Thoracic aorta (tissue), 2 donors: ENCODE measurements at places on chromosomes 7 and 10.

DNA sequence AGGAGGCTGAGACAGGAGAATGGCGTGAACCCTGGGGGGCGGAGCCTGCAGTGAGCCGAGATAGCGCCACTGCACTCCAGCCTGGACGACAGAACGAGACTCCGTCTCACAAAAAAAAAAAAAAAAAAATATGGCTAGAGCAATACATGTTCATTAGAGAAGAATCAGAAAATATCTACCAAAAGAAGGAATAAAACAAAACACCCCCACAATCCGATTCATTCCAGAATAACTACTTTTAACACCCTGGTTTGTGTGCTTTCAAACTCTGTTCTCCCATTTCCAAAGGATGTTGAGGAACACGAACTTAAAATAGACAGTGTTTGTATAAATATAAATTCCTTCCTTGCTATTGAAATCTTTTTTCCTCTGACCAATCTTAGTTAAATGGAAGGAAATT is 6.5 kb downstream of the PDSS1 start:
- no peak for DNase-seq

- no peak for DNase-seq
These were observed 73.6 kb downstream of the AHCYL2 start for GRCh38 chr7:129298268-129298893.

DNA sequence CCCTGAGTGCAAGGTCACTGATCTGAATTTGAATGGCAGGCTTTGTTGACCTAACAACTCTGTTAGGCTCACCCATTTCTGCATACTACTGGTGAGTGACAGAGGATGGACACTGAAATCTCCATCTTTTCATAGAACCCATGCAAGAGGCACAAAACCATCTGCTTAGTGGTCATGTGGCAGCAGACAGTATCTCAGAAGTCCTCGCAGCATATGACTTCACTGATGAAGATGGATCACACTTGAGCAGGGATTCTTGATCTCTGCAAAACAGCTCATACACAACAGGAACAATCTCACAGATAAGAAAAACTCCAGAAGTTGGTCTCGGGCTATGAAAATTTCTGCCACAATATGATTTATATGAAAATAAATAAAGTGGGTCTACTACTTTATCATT is 487.9 kb downstream of the KCNMA1 start:
- DNase-seq = no peak

DNA sequence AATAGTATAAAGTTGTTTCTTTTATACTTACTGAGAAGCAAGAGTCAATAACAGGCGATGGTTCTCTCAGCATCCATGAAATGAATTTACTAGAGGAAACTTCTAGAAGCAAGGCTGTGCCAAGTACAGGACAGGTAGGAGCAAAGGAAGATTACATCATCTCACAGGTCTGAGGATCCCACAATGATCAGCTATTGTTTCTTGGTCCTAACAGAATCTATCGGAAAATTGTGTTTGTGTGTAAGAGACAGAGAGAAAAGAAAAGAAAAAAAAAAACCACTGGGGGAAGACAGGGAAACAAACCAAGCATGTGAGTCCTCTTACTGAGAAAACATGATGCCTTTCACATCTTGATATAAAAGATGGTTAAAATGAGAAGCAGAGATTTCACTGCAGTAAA is 535.0 kb upstream of the NRP1 start:
- DNase-seq = no peak

DNA sequence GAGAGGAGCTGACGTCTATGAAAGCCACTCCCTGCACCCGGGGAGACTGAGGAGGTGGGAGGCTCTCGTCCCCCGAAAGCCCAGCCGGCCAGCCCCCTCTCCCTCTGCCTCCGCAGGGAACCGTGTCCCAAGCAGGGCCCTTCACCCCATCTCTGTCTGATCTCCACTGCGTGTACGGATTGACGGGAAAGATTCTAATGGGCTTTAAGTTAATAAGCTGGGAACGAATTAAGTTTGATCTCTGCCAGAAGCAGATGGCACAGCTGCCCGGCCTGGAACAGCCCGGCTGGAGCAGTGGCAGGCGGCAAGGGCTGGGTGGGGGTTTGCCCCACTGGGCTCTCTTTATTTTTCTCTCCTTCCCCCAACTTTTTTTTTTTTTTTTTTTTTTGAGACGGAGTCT is 6.1 kb upstream of the SLC29A4 start:
- DNase-seq = no peak

GRCh38 chr7:55552320-55553023 is 19.8 kb downstream of the VOPP1 start:
- DNase-seq = peak; percentile 50

GRCh38 chr10:127826154-127826725 is 66.5 kb downstream of the CLRN3 start:
- DNase-seq = no peak

DNA sequence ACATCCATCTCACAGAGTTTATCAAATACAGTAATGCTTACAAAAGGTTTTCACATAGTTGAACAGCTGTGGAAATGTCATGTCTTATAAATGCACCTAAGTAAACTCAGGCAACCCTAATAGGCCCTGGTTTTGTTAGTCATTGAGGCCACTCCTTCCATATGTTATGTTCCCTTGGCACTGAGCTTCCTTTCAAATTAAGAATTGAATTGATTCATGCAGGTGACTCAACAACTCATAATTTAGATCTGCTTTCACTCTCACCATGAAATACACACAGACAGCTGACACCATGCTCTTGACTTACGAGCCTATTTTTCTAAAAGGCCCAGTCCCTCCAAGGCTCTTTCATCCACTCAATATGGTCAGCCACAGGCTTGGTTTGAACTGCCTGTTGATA is 476.9 kb downstream of the KCNMA1 start:
- DNase-seq = no peak

DNA sequence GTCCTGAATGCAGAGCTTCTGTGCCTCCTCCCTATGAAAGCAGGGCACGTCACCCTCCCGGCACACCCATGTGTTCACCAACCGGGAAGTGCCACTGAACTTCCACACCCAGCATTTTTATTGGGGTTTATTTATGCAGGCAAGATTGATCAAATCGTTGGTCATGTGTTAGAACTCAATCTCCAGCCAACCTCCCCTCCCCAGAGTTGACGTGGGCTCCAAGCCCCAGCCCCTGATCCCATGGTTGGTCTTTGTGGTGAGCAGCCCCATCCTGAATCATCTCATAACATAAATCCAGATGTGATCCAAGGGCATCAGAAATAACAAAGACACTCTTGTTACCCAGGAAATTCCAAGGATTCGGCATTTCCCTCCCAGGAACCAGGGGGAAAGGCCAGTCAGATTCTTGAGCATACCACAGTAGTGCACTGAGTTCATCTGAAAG is 151.2 kb downstream of the TPST1 start:
- DNase-seq = no peak

- DNase-seq = no peak
These were observed 6.1 kb downstream of the CYP2W1 start for GRCh38 chr7:988963-989529.

GRCh38 chr10:70602665-70603448 is at the start of gene PRF1:
Gene PRF1, minus strand, starts transcription at chr10:70602741. Its CDS starts 1,839 bp downstream, at chr10:70600902.
- DNase-seq = no peak

GRCh38 chr10:33031815-33032653 is 74.0 kb upstream of the ITGB1 start:
- no peak for DNase-seq

DNA sequence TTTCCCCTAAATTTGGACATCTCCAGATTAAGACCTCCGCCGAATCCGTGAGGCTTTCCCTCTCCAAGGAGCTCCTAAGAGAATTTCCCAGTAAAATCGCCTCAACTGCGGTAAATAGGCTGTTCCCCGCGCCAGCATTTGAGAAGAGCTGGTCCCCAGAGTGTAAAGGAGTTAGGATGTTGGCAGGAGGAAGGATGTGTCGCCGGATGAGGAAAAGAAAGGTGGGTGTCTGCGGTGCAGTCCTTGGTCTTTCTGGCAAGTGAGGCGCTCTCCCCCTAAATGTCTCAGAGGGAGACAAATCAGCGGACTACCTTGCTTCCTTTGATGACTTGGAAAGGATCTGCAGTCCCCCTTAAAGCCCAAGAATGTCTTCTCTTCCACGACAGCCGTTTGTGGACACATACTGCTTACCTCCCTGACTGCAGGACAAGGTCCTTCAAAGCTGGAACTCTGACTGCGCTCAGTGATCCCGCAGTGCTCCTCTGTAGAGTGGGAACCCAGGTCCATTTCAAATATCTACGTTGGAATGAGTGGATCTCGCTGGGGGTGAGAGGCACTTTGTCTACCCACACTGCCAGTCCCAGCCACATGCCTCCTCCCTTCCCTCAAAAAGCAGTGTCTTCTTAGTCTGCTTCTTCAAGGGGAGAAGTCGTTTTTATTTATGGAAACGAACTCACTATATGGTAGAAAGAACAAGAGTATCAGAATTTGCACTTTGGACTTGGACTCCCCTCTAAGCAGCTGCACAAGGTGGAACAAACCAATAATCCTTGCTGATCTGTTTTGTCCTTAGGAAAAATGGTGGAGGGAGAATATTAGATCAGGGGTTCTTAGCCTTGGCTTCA is 1.1 kb upstream of the DLG5 start:
- DNase-seq = no peak

GRCh38 chr7:123666492-123666891 is 10.8 kb downstream of the LMOD2 start:
- DNase-seq = no peak

- no peak for DNase-seq
These were observed 131.6 kb upstream of the KLF14 start for GRCh38 chr7:130865408-130866236.

- no peak for DNase-seq
These were observed 155.6 kb upstream of the GHITM start for GRCh38 chr10:83983578-83984255.
